ENCODE measurements at places on chromosomes 1 and 21.

DNA sequence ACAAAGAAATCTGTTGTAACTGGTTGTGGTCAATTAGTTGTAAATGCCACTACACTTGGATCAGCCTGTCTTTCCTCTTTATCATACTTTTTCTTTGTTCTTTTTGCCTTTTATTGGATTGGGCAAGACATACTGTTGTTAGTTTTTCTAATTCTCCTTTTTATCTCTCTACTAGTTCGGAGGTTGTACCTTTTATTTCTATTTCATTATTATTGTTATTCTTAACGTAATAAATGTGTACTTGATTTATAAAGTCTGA, 59.2 kb downstream of the IVNS1ABP start:
- DNase-seq: no peak

DNA sequence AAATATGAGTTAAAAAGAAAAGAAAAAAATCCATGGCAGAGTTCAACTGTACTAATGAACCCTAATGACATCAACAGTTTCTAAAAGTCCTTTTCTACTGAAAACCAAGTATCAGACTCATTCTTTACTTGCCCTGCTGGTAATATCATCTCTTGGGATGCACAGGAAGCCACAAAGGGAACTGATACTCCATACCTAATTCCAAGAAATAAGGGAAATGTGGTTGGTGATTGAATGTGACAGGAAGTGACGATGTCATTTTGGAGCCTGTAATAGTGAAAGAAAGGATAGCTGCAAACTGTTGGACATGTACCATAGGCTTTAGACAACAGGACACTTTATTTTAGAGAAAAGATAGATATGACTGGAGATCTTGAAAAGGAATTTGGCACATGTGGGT, 98.7 kb upstream of the VAV3 start:
- DNase-seq: no peak

DNA sequence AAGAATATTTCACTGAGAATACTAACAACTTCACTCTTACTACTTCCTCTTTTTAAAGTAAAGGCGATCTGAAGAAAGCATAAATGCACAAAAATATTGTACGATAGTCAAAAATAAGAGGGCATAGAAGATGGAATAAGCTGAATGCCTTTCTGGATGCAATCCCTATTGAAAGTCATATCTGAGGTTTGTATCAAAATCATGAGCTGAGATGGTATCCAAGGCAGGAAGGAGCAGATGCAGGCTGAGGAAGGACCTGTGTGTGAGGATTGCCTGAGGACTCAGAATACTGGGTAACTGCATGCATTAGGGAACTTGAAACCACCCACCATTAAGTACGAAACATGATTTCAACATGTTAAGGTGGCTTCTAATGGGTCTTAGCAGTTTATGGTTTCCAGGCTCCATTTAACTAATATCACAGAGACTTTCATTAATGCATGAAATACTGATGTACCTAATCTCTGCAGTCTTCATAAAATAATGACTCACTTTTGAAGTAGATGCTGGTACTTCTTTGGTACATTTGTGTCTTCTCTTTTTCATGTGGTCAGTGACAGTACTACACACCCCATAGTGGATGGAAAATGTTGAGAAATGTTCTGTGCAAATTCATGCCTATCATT, 29.6 kb upstream of the RGS1 start:
- peak; percentile 21 for DNase-seq

DNA sequence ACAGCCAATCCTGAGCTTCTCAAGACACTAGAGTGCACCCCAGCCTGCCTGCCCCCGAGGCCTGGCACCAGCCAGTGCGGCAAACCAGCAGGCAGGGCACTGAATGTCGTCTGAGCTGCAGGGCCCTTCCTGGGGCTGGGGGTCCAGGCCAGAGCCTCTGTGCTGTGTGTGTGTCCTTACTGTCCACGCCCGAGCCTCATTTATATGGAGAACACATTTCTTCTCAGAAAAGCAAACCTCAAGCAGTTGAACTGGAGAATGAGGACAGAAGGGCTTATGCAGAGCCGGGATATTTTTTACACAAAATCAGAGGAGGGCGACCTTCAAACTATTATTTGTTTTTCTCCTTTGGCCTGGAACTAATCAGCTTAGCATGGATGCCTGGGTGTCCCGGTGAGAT, 52.7 kb downstream of the POFUT2 start:
- no peak for DNase-seq

- DNase-seq: peak; percentile 76
Measured at GRCh38 chr1:172818841-172819527, 160.1 kb downstream of the FASLG start.

DNA sequence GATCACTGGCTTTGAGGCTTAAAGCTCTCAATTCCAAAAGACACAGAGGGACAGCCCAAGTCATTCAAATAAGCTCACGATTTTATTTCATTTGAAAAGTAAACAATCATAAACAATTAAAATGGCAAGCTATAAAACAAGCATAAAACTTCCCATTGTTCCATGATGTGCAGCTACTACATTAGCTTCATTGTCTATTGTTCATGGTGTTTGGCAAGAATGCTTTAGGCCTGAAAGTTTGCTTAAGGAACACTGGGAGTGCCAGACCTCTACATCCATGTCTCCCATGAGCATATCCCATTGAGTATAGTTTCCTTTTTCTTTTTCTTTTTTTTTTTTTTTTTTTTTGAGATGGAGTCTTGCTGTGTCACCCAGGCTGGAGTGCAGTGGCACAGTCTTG, 286.1 kb upstream of the ESRRG start:
- no peak for DNase-seq

- no peak for DNase-seq
Measured at GRCh38 chr1:57377339-57378139, 46.3 kb downstream of the DAB1 start.

GRCh38 chr1:70714149-70714548, 303.1 kb downstream of the CTH start:
- no peak for DNase-seq

DNA sequence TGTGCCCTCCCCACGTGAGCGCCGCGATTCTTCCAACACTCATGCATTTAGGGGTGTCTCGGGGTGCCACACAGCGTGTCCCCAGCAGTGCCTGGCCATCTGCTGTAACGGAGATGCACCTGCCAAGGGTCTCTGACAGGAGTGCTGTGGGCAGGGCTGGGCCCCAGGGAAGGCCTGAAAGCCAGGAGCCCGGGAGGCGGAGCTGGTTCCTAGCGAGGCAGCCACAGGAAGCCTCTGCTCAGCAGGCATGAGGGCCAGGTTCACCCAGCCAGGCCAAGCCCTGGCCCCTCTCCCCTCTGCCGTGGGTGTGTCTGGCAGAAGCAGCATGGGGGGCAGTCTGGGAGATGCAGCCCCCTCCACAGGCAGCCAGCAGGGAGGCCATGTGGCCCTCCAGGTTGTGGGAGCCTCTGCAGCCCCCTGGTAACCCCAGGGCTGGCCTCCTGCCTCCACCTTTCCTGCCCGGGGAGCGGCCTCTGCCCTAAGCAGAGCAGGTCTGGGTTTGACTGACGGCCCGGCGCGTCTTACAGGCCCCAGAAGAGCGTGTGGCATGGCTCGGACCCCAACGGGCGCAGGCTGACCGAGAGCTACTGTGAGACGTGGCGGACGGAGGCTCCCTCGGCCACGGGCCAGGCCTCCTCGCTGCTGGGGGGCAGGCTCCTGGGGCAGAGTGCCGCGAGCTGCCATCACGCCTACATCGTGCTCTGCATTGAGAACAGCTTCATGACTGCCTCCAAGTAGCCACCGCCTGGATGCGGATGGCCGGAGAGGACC, 30.4 kb downstream of the SLC19A1 start:
- DNase-seq: no peak

DNA sequence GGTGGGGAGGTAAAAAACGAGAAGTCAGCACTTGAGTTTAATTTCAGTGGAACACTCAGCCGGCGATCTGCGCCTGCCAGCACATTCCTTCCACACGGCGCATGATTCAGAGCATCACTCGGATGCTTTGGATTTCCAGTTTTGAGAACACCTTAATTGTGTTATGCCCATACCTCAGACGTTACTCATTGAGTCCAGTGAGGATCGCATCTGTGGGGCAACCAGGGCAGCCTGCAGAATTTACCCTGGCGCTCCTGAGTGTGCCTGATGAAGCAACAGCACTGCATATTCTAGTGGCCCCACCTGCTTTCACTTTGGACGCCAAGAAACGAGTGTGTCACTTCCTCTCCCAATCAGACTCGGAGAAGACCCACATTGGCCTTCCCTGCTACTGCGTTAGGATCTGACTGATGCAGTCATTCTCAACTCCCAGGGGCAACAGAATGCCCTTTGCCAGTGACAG, 19.9 kb downstream of the FAM89A start:
- DNase-seq: no peak

DNA sequence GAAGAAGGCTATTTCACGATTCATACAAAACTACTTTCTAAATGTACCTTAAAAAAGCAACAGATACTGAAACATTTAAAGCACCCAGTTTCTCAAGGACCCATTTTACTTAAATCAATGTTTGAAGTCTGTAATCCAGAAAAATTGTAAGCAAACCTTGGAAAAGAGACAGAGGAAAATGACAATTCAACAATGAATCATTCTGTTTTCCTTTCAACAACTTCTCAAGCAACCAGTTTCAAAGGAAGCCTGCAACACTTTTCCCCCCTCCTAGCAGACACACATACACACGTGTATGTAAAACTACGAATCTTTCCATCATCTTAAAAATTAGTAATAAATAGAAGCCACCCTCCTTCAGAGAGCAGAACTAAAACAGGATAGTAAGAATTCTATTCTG, 1.2 kb downstream of the RERE start:
- DNase-seq: no peak

DNA sequence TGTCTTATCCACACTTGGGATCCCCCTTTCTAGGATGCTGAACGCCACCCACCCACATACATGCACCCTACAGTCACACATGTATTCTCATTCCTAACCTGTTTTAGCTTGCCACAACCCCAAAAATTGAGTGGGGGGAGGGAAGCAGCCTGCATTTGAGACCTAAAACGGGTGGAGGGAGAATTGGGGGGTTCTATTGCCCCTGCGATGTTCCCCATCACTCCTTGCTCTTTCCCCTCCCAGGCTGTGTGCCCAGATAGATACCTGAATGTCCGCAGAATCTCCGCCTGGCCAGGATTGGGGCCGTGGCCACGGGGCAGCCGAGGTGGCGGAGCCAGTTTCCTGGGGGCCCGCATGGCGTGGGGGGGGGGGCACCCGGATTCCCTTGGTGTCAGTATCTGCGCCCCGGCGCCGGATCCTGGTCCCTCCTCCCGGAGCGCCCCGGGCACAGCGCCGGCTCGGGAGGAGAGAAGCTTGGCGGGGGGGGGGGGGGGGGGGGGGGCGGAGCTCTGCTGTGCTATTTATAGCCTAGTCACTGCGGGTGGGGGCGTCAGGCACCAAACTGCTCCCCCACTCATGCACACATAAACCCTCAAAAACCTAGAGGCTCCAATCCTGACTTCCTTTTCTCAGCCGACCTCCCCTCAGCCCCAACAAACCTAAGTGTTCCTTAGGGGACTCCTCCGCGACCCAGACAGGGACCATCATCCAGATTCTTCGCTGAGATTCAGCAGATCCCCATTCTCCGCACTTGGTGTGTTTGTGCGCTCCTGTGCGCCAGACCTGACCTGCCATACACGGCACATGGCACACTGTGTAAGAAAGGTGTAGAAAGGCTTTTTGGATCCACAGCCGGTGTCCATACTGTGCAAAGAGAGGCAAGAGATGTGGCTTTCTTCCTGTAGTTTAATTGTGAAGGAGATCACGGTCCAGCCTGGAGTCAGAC, 1.9 kb downstream of the ANKRD34A start:
- DNase-seq: peak; percentile 43

- DNase-seq: no peak
Measured at GRCh38 chr1:173383351-173383750, 93.8 kb upstream of the PRDX6 start.

DNA sequence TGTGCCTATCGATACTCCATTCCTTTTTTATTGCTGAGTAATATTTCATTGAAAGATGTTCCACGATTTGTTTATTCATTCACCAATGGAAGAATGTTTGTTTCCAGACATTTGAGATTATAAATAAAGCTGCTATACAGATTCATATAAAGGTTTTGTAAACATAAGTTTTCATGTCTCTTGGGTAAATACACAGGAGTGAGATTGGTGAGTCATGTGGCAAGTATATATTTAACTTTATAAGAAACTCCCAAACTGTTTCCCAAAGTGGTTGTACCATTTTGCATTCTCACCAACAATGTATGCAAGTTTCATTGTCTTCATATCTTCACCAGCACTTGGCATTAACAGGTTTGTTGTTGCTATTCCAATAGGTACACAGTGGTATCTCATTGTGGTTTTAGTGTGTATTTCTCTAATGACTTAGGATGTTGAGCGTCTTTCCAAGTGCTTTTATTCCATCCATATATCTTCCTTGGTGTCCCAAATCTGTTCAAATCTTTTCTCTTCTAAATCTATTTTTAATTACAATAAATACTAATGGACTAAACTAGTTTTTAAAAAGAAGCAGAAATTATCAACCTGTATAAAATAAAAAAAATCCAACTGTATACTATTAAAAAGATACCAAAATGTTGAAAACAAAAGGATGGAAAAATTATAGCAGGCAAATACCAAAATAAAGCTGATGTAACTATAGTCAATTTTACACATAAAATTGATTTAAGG, 6.6 kb downstream of the SLC9C2 start:
- no peak for DNase-seq

GRCh38 chr1:21764615-21765423, 18.1 kb downstream of the USP48 start:
- no peak for DNase-seq

DNA sequence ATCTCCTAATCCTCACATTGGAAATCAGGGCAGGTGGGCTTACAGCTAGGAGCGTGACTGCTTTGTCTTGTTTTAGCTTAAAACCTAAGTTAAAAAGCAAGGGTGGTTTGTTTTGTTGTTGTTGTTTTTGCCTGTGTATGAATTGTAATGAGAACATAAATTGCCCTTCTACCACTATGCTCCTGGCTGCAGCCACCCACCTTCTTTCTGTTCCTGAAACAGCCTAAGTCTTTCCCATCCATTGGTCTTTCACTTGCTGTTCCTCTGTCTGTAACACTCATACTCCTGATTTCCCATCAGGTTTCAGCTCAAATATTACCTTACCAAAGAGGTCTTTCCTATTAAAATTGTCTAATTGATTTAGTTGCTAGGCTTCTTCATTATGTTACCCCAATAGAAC, 604 bp upstream of the TMEM79 start:
- DNase-seq: no peak

DNA sequence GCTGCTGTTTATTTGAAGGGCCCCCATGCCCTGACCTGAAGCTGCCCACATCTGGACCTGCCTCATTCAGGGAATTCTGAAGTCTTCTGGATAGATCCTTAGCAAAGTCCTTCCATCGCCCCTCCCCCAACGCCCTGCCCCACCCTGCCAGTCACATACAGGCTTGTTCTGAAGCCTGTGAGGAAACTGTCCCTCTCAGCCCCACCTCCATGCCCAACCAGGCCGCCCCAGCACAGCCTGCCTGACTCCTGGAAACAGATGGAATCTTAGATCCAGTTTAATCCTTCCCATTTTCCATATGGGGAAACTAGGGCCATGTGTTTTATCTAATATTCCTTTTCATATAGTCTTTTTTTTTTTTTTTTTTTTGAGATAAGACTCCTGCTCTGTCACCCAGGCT, 44.5 kb upstream of the GPR37L1 start:
- DNase-seq: no peak

GRCh38 chr1:206588492-206588891, 23.8 kb downstream of the EIF2D start:
- DNase-seq: no peak

- DNase-seq: no peak
Measured at GRCh38 chr1:224605482-224606181, 10.5 kb upstream of the CNIH3 start.

Data from GM20000 (cell line).